Inflammatory macrophage treated with lipopolysaccharide for 4 hours (primary cell): ENCODE measurements at places on chromosomes 12 and 14.

- no peak for DNase-seq
Measured at GRCh38 chr12:91177381-91177780, 5.2 kb downstream of the DCN start.

DNA sequence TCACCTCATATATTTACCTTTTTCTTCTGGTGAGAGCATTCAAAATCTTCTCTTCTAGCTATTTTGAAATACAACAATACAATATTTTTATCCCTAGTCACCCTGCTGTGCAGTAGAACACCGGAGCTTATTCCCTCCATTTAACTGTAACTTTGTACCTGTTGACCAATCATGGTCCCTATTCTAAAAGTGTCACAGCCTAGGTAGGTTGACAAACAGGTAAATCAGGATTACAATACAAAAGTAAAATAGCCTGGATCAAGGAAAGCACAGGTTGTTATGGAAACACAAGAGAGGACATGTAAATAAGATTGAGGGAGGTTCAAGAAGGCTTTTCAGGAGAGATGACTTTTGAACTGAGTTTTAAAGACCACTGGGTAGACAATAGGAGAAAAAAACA, 670.9 kb downstream of the DIO2 start:
- DNase-seq: no peak

DNA sequence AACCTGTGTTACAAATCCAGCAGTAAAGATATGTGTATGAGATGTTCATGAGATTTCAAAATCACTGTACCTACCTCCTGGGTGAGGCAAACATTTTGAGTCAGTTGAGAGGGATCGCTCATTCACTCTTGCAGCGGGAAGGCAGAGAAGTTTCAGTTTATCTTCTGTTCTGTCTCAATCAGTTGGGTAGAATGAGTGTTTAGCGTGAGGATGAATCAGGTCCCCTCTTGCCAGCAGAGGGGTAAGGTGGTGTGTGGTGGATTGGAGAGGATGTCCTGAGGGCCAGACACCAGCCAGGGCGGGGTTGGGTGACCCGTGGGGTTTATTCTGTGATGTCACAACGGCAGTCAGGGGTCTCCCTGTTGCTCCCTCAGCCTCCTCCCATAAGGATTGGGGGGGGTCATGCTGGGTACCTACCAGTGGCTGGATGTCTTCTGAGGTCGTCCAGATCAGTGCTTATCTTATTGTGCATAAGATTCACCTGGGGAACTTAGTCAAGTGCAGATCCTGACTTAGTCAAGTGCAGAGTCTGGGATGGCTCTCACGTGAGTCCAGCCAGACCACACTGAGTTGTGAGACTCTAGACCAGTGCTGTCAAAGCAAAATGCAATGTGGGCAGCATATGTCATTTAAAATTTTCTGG, at the start of gene GSG1:
Gene GSG1 (minus strand): TSS at position 277 of the 643 bp plus-strand sequence. CDS start 155 bp downstream, at position 122.
- DNase-seq: peak; percentile 64

DNA sequence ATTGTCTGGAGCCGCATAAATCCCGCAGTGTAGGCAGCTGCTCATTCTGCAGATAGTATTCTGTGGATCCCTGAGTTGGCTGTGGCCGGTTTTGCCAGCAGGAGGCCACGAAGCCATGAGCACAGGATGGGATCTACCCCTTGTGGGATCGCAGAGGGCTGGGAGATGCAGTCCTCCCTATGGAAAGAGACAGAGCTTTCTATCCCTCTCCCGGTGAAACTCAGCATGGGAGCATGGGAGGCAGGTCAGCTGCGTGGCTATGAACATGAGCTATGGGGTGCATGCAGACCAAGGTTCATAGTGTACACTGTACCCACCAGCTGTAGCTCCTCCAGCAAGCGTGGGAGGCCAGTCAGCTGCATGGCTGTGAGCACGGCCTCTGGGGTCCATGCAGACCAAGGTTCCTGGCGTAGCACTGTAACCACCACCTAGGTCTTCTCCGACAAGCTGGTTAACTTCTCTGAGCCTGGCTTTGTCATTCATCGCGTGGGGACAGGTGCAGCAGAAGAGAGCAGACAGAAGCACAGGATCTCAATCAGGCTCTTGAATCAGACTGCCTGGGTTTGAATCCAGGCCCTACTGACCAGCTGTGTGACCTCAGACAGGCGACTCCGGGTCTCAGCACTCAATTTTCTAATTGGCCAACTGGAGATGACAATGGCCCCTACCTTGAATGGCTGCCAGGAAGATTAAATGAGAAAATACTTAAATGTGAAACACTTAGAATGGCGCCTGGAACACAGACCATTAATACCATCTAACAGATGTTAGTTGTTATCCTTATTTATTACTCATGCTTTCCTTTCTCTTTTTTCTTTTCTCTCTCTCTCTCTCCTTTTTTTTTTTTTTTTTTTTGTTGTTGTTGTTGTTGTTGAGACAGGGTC, 6.0 kb downstream of the BDKRB1 start:
- DNase-seq: no peak

DNA sequence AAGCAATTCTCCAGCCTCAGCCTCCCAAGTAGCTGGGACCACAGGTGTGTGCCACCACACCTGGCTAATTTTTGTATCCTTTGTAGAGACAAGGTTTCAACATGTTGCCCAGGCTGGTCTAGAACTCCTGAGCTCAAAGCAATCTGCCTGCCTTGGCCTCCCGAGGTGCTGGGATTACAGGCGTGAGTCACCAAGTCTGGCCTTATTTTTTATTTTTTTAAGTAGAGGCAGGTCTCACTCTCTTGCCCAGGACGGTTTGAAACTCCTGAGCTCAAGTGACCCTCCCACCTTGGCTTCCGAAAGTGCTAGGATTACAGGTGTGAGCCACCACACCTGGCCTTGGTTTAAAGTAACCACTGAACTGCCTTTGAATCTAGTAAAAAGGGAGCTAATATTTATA, 56.8 kb downstream of the SPPL3 start:
- no peak for DNase-seq

DNA sequence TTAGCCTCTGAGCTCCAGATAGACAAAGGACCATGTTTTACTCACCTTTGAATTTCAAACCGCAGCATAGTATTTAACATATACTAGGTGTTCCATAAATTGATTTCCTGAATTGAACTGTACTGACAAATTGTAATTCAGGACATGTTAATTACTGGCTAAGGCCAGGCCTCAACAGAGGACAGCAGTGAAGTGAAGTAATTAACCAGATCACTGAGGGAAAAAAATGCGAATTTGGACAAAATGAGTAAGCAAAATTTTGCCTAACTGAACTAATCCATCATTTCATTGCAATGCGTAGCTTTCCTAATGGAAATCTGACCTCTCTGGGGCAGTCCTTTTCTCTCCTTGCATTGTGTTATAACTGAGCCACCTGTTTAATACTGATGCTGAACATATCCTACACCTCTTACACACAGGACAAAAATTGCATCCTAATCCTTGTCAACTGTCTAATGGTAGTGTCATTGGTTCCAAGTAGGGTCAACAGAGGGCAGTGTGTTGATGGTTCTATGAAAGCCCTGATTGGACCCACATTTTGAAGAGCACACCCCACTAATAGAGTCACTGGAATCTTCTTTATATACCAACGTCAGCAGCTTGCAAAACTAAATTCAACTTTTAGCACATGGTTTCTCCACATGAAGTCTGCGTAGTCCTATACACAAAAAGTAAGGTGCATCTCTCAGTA, 148.4 kb downstream of the SLC25A21 start:
- DNase-seq: no peak

GRCh38 chr14:70067810-70068209, 120.9 kb downstream of the SLC8A3 start:
- DNase-seq: no peak

DNA sequence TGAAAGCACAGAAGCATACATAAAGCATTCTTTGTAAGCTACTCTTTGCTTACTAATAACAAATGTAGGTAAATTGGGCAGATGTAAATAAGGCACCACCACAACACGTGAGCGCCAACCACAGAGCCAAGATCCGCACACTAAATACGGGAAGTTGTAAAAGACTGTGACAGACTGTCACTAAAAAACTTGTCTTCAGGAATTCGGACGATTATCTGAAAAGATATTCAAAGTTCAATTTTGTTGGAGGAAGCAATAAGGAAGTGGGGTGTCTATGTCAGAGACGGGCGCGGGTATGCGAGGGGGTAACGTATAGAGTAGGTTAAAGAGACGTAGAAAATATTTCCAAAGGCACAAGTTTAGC, 1.5 kb upstream of the HSP90B1 start:
- peak; percentile 40 for DNase-seq

- DNase-seq: no peak
Measured at GRCh38 chr12:104751594-104751993, 206.5 kb downstream of the SLC41A2 start.

GRCh38 chr12:50283229-50283923, at the start of gene LIMA1:
LIMA1 (minus strand) TSS chr12:50283520; CDS start chr12:50248751, 34,769 bp downstream.
- peak; percentile 90 for DNase-seq

GRCh38 chr14:96888158-96888557, 91.0 kb downstream of the VRK1 start:
- no peak for DNase-seq

DNA sequence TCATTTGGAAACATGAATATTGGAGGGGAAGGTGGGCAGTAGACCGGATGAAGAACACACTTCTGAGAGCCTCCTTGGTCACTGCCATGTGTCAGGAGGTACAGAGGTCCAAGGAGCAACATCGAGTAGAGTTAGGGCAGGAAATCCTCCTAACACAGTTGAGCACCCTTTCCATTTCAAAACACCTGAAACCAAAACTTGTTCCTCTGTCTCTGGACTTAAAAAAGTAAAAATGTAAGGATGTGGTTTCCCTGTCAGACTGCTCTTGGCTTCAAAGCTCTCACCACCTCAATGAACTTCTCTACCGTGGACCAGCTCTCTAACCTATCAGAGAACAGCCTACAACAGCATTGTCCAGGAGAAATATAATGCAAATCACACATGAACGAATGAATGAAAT, 573.9 kb downstream of the NOVA1 start:
- DNase-seq: no peak

GRCh38 chr14:76755610-76756370, 5.5 kb upstream of the VASH1 start:
- DNase-seq: no peak

DNA sequence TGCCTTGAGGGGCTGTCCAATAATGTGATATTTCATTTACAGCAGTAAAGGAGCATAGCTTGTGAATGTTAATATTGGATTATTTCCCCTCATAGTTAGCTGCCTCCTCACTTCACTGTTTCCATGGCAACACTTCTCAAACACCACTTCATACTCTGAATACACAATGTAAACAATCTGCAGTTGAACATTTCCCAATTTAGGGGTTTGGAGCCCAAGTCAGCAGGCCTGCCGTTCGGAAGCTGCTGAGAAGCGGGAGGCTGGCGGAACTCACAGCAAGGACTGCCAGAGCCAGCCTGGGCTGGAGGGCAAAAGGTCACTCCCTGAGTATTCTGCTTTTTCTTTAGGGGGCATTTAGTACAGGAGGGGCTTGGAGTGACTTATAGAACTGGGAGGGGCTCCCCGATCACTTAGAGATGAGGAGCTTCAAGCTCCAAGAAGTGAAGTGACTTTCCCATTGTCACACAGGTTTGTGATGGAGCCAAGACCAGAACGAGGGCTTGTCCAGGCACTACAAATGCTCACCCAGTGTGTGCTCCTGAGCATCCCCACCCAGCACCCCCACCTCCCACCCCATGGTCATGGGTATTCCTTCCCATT, 12.1 kb upstream of the SLC24A4 start:
- DNase-seq: no peak

DNA sequence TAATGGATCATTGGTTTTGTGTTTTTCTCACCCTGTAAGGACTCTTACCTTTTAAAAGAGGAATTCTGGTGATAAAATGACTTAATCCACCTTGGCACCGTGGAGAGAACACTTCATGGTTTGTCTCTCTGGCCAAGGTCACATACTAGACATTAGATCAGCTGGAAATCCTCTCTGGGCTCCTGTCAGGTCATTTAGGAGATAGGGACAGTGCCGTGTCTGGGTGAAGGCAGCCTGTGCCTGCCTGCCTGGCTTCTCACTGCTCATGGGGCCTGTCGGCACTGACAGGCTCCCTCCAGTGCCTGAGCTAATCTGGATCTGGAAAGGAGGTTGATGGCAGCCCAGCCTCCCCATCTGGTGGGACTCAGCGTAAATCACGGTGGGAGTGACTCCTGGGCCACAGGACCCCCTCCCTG, 5.7 kb downstream of the CRADD start:
- DNase-seq: no peak

- DNase-seq: no peak
Measured at GRCh38 chr14:64210216-64210615, 84.0 kb downstream of the ESR2 start.

GRCh38 chr12:97535582-97535981, 73.0 kb downstream of the RMST start:
- no peak for DNase-seq

- DNase-seq: peak; percentile 83
Measured at GRCh38 chr12:13104409-13104808, 942 bp upstream of the GSG1 start.

DNA sequence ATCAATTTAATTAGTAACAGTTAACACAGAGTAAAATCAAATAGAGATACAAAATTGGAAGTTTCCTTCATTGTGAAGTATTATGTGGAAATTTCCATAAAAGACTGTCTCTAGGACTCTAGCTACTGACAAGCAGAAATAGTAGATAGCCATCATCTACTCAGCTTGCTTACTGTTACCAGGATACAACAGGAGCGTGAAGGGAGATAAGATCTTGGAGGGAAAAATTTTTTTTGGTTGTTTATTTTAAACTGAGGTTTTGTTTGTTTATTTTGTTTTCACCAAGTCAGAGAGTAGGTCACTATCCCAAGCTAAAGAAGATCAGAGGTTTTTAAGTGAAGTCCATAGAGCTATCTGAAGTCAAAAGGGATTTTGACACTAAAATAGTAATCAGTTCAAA, 861.3 kb upstream of the MGAT4C start:
- DNase-seq: no peak

GRCh38 chr14:70891737-70892136, 15.5 kb upstream of the PCNX1 start:
- DNase-seq: no peak

GRCh38 chr12:95956557-95957145, 13.5 kb downstream of the AMDHD1 start:
- no peak for DNase-seq

- no peak for DNase-seq
Measured at GRCh38 chr12:92145481-92145730, 240 bp downstream of the BTG1 start.

DNA sequence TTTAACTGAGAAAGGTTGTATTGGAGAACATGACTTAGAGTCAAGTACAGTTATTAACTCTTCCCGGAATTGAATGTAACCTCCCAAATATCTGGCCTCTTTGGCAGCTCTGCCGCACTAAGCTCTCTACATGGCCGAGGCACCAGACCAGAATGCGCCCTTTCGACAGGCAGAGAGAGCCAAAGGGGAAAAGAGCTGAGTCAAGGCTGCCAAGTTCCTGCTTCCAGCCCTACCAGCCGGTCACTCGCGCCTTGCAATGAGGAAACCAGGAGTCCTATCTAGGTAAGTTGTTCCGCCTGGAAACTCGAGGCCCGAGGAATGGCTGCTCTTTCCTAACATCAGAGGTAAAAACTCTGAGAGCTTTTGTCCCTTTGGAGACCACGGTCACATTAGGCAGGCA, 172.2 kb downstream of the BRMS1L start:
- DNase-seq: no peak

GRCh38 chr14:64149921-64150320, 144.2 kb downstream of the ESR2 start:
- DNase-seq: no peak
